Cortex of kidney (tissue), 1 donor: ENCODE measurements at places on chromosomes 12 and 14.

DNA sequence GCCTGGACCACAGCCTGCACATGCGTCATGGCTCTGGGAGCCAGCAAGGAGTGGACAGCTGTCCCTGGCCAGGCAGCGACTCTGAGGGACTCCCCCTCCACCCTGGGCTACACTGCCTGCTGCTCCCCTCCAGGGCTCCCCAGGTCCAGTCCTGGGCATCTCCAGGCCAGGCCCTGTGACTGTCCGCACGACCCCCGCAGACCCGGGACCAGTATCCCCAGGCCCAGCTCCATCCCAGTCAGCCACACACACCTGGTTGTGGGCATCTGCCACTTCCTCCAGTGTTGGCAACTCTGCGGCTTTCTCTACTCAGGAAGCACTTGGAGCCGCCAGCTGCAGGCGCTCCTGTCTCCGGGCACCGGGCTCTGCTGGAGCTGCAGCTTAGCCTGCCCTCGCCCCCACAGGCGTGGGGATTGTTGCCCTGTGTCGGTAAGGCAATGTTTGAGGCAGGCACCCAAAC is 2.4 kb downstream of the ULK1 start:
- no peak for DNase-seq

- no peak for DNase-seq
Measured at GRCh38 chr12:33438851-33439586, 600 bp downstream of the SYT10 start.

GRCh38 chr12:2654741-2655140 is 140.0 kb upstream of the FKBP4 start:
- DNase-seq: no peak

- DNase-seq: no peak
Measured at GRCh38 chr12:96387981-96388380, 12.3 kb downstream of the CDK17 start.

DNA sequence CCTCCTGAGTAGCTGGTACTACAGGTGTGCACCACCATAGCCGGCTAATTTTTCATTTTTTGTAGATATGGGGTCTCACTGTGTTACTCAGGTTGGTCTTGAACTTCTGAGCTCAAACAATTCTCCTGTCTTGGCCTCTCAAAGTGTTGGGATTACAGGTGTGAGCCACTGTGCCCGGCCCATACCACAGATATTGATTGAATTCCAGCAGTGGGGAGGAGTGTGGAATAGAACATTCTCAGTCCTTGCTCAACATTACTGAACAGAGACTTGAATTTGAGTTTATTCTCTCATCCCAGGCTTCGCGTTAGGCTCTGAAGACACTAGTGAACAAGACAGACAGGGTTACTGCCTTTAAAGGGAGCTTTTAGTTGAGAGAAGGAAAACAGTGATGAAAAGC is 39.6 kb downstream of the PTPN11 start:
- DNase-seq: no peak

- DNase-seq: no peak
Measured at GRCh38 chr12:2686280-2686646, 108.5 kb upstream of the FKBP4 start.

DNA sequence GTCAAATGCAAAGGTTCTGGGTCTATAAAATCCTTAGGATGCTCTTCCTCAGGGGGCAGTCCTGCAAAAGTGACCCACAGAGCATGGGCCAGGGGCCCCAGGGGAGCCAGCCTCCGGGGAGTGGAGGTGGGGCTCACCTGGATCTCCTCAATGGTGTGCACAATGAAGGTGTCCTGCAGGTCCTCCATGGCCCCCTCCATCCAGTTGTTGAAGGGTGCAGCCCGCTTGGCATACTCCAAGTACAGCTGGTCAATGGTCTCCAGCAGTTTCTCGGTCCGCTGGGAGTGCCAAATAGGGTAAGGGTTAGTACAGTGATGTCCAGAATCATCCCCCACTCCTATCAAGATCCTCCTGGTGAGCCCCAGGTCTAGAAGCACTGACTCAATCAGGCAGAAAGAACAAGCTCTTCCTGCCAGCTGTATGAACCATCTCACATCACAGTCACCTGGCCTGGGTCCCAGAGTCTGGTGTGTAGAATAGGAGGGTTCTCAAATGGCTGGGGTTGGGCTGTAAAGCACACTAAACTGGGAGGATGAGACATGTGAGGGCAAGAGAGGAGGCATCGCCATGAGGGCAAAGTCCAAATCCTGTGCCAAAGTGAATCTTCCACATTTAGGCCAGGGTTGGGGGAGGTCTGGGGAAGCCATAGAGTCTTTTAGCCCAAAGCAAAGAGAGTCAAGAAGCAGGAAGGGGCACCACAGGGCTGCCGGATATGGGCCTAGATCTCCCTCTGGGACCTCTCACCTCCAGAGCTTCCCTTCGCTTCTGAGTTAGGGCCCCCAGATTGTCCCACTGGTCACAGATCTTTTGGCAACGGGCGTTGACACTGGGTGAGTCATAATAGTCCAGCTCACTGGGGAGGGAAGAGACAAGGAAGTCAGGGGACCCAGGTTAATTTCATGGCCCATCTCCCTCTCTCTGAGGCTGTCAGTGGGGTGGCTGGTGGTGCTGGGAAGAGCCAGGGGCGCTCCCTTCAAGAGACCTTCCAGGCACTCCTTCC is 91.5 kb upstream of the ZFP36L1 start:
- no peak for DNase-seq

- DNase-seq: no peak
Measured at GRCh38 chr14:105141486-105142281, 26.9 kb downstream of the JAG2 start.

DNA sequence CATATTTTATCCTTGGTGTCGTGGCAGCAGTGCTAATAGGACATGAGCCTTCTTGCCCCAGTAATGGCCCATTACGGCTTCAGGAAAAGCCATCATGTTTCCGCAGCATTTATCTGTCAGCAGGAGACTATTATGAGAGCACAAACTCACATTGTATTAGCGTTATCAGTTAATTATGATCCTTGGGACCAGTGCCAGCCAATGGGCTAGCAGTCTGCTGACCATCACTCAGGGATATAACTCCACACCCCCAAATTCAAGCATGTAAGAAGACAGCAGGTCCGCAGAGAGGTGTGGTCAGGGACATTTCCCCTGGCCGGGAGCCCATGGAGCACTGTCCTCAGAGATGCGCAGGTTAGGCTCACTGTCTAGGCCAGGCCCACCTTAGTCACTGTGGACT is 4.9 kb upstream of the ESRRB start:
- DNase-seq: no peak

DNA sequence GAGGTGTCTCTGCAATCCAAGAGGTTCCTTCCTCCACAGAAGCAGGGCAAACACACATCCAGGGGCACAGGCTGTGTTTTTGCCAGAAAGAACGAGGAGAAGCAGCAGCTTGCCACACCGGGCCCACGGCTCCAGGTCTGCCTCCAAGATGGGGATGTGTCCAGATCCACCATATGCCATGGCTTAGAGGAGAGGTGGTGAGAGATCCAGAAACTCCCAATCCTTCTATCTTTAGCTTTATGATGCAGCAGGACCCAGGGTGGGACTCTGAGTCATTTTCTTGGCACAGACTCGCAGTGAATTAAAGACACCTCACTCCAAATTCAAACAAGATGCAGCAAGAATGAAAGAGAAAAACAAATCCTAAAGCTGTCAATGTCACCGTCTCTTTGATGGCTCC is 481.4 kb upstream of the TMEM132C start:
- DNase-seq: no peak

DNA sequence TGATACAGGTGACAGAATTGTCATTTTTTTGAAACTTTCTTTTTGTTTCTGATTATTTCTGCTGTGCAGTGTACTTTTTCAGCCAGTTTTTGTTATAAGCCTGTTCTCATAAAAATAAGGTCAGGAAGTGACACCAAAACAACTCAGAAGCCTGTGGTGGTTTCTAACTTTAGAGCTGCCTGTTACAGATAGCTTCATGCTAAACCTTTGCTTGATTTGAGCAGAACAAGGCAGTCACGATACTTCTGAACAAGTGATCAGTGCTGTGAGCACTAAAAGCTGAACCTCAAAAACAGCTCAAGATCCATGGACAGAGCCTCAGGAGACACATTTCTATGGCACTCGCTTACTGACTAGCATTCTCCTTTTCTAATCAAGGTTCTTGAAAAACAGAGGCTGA is 82.0 kb downstream of the PRKCH start:
- no peak for DNase-seq

- no peak for DNase-seq
Measured at GRCh38 chr14:33899723-33900341, 51.0 kb downstream of the EGLN3 start.

DNA sequence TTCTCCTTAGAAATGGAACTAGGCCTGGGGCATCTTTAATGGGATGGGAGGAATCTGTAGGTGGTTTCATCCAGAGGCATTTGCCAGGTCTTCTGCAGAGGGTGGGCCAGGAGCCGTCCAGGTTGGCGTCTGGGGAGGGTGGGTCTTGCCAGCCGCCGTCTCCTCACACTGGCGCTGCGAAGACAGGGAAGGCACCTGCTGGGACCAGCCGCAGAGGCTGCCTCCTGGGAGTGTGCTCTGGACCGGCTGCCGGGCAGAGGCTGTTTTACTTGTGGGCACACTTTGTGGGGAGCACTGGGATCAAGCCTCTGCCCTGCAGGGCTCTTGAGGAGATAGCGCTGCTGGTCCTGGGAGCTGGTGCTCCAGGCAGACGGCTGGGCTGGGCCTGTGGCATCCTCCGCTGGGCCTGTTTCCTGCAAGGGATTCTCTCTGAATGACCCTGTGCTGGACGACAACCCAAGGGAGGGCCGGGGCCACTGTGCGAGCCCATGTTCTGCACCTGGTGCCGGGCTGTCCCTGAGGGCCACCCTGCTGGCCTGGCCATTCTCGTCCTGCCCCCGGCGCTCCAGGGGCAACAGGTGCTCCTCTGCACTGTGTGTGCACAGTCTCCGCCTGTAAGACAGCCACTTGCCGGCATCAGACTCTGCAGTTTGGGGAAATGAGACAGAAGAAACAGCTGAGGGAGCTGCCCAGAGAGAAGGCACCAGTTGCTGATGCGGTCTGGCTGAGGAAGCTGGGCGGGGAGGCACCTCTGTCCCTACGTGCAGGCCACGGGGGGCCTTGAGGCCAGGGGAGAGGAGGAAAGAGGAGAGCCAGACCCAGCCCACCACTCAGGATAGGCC is 10.0 kb upstream of the TEX22 start:
- DNase-seq: no peak

DNA sequence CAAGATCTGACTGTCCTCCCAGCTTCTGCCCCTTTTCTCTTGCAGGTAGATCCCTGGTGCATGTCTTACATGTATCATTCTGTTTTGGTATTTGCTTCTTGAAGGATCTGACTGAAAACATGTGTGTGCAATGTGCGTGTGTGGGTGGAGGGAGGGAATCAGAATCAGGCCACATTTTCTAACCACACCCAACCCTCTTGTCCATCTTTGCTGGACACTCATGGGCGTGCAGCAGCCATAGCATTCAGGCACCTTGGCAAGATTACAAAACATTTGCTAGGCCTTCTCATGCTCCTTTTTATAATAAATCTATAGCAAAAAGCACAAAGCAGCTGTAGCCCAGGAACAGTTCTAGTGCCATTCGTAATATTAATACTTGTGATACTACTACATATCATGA is 233.6 kb upstream of the E2F7 start:
- no peak for DNase-seq

DNA sequence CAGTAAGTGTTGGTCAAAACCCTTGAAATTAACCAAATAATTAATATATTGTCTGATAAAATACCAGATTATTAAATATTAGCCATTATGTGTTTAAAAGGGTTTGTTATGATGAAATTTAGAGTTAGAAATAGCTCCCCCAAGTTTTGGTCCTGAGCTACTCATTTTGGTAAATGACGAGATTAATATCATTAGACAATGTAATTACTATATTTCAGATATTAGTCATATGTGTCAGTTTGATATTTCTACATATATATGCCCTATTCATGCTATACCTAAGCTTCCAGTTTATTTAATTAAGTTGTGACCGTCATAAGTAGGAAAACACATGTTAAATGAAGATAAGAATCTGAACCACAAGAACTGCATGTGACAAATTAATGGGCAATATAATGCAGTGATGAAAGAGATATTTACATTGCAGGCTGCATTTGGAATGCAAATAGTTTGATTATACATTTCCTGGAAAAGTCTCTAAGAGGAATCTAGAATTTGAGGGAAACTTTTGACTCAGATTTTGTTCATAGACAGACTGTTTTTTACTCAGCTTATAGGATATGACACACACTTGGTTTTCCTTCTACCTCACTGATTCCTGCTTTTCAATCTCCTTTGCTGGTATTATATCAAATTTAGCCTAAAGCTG is 70.5 kb downstream of the TBC1D30 start:
- DNase-seq: no peak

DNA sequence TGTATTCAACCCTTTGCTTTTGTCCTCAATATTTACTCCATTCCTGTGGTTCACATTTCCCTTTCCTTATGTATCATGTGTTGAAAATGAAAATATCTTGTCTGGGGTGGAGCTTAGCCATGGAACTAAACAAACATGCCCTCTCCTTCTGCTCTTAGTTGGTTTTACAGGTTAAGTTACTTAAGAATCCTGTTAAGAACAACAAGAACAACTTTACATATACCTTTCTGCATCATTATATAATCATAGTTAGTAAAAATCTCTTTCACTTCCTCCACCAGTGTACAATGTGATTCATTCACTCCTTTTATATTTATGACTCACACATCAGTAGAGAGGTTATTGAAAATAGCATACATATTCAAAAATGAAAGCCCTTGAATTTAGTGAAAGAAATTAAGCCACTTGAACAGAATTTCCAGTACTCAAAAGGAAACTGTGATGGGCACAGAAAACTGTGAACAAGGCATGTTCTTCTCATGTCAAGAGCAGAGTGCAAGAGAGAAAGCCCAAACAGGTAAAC is 307.7 kb downstream of the CCDC91 start:
- no peak for DNase-seq

- no peak for DNase-seq
Measured at GRCh38 chr14:97995038-97995437, 1197.9 kb downstream of the VRK1 start.

GRCh38 chr14:74737753-74738325 is 24.9 kb downstream of the FCF1 start:
- DNase-seq: no peak

DNA sequence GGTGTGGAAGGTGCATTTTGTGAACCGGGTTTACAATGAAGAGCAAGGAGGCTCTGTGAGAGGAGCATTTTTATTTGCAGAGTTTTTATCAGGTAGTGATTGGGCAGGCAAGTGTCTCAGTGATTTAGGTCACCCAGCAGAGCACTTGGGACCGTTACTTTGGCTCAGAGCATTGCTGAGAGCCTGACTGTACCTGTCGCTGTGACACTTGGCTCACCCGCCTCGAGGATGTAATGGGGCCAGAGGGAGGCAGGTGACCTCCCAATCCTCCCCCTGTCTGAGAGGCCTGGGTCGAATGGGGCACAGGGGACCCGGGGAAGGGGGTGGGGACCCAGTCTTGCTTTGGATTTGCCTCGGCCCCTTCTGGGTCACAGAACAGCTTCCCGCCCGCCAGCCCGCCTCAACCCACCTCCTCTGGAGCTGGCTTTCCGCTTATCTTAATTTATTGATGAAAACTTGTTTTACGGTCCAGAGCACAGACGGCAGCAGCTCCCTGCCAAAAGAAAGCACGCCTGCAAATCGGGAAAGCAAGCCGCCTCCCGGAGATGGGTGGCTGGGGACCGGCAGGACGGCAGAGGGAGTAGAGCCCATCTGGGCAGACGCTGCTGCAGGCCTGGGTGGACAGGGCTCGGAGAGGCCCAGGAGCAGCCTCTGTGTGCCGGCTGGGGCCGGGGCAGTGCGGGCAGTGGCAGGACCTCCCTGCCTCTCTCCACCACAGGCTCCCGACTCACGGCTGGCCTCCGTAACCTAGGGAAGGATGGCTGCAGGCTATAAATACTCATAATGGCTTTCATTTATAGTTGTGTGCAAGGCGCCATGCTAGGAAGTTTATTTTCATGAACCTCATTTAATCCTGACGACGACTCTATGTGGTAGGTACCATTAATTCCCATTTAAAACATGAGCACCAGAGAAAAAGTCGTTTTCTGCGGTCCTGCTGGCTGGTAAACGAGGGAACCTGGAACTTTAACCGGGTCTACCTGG is 187.1 kb downstream of the TSPAN9 start:
- no peak for DNase-seq
